Putamen (tissue), 1 donor: ENCODE measurements at places on chromosomes 3 and 15.

DNA sequence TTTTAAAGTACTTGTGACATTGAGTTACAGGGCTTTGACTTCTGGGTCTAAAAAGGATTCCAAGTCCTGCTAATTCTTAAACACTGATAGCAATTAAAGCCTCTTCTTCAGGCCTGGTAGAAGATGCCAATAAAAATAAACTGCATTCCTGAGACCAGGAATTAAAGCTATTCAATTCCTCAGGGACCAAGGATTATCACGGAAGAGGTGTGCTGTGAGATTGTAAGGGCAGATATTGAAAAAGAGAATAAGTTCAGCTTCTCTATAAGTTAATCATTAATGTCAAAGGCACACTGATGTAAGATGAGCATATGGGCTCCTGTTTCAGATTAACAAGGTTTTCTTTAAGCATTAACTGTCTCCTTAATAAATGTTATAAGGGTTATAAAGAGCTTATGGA lies 611.3 kb downstream of the SI start:
- no peak for DNase-seq

- DNase-seq = no peak
Measured at GRCh38 chr3:107496855-107497254, 25.9 kb upstream of the BBX start.

DNA sequence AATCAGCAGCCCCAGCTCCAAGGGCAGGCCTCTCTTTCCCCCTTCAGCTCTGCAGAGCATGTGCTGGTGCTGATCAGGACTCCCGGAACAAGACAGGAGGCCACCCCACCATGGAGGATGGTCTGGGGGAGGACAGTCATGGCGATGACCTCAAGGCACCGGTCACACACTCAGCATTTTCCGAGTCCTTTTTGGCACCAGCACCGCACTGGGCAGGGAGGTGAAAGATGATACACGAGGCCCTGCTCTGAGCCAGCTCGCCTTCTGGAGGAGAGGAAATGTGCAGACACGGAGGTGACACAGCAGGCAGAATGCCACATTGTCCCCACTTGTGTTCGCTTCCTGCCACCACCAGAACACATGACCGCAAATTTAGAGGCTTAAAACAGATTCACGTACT lies 61.8 kb upstream of the SEC61A1 start:
- DNase-seq = no peak

- peak; percentile 69 for DNase-seq
Measured at GRCh38 chr3:53846134-53846850, at the start of the genes CHDH and IL17RB. CHDH (minus strand) TSS chr3:53846419; CDS start chr3:53824008, 22,411 bp downstream. IL17RB (plus strand) TSS chr3:53846568; CDS start chr3:53846589, 21 bp downstream.

DNA sequence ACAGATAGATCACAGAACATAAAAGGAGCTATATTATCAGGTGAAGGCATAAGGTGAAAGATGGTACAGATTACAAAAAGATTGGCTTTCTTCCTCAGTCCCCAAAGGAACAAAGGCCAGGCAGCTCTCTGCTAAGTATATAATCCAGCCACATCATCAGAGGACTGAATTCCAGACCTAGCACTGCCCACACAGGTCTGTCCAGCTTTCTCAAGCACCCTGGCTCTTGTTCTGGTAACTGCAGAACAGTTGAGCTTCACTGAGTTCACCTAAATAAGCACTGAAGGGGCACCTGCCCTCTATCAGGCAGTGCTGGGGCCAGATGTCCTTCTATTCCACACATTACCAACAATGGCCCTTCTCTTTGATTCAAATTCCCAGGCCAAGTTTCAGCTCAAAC lies 6.3 kb downstream of the DUOXA1 start:
- DNase-seq = no peak

- DNase-seq = no peak
Measured at GRCh38 chr3:10292505-10293419, at the start of gene GHRL. GHRL (minus strand) TSS chr3:10292947; CDS start chr3:10290180, 2,767 bp downstream.

- no peak for DNase-seq
Measured at GRCh38 chr15:81813215-81813614, 232.6 kb downstream of the MEX3B start.

DNA sequence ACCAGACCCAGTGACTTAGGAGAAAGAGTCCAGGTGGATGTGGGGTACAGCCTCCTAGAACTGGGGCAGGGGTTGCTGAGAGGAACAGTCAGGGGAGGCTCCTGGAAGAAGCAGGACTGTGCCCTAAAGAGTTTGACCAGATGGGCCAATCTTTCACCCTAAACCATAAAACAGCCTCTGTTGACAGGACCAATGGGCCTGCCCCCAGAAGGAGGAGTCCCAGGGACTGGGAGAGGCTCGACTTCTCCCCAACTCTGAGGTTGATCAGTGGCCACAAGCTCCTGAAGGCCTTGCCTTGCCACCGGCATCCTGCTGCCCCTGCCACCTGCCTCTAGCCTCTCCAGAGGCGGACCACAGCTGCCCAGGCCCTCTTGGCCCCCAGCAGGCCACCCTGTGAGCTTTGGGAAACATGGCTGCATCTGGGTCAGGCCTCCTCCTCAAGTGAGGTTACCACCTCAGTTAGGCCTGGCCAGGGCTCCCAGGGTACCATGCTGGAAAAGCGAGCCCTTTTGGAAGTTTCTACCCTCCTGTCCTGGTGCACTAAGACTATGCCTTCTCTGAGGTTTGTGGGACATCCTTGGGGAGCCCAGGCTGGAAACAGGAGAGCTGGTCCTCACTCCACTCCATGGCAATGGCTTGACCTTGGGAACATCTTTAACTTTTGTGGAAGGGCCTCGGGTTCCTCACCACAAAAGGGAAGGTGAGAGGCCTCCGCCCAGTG lies 2.8 kb downstream of the VIPR1 start:
- DNase-seq = no peak

DNA sequence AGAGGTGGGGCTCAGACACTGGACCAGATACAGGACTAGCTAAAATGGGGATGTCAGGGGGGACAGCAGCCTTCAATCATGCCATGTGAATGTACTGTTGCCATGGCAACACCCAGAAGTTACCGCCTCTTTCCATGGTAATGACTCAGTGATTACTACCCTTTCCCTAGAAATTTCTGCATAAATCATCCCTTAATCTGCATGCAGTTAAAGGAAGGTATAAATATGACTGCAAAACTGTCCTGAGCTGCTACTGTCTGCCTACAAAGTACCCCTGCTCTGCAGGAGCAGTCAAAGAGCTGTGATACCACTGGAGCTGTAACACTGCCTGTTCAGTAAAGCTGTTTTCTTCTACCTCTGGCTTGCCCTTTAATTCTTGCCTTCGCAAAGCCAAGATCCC lies 168.2 kb downstream of the PEAK1 start:
- peak; percentile 23 for DNase-seq

DNA sequence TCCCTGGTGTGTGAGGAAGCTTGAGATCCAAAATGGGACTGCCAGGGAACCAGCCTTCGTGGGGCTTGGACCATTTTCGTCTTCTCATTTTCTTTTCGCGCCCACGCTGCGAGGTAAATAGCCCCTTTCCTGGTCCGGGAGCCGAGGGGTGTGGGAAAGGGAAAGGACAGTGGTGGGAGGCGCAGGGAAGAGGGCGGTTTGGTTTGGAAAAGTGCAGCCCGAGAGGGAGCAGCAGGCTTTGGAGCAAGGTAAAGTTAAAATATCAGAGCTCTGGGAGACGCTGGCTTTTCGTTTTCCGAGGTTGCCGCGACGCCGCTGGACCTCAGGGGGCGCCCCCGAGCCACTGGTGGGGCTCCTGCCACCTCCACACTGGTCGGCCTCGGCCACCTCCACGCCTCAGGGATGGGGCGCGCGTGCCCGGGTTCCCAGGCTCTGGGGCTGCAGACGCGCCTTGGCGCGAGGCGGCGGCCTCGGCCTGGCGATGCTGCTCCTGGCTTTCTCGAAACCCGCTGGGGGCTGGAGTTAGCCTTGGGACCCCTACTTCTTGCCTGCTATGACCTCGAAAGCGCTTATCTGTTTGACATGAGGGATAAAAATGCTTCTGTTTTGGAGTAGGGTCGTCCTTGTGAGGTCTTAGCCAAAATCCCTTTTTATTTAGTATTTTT lies 3.2 kb downstream of the PTPRG start:
- DNase-seq = peak; percentile 58

DNA sequence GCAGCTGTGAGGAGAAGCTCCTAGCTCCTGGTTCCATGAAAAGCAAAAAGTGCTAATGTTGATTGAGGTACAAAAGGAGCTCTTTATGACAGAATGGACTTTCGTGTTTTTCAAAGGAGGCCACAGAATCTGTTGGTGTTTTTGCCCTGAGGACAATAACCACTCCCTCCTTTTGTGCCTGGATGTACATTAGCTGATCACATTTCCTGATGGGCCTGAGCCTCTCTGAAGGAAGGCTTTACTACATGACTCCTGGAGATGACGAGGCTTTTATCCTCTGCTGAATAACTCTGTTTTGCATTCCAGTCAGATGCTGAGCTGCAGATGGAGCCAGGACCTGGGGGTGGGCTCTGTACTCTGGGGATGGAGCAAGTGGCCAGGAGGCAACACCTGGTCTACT lies 301.9 kb downstream of the CACNA2D3 start:
- no peak for DNase-seq

DNA sequence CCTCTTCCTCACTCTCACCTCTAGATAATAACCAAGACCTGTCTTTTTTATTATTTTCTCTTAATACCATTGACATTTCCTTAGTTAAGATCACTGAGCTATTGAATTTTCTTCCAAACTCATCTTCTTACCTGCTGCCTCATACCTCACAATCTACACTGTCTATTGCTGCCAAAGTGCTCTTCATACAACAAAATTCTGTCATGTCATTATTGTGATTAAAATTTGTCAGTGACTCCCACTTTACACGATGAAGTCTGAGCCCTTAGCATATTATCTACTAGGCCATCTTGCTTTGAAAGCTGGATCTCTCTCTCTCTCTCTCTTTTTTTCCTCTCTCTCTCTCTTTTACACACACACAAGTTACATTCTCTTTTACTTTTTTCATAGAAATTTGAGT lies 73.3 kb downstream of the NSUN3 start:
- DNase-seq = no peak

DNA sequence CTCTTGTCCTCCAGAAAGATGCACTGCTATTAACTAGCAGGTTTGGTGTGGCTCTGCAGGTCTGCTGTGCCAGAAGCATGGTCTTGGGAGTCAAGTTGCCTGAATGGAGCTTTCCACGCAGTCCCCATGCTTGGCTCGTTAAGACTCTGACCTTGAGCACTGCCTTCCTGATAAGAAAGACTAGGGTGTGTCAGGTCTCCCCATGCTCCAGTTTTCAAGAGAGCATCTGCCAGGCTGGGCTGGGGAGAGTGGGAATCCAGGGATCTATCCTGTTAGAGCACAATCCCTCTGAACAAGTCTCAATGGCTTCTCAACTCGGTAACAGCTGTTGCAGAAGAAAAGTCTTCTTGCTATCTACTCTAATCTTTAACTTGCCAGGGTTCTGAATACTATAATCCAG lies 98.2 kb downstream of the TJP1 start:
- no peak for DNase-seq

DNA sequence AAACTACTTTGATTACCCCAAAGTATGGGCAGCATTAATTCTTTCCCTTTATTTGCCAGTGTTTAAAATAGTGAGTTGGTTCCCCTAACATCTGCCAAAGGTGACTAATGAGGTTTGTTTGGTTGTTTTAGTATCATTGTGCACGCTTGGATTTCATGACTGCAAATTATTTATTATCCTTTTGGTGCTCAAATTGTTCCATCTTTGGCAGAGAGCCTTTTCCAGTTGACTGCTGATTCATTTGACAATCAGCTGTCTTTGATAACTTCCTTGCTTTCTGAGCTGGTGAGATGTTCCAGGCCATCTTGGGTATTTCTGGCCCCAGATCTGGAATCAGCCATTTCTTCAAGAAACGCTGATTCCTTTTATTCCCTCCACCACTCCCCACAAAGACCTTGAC lies 8.9 kb downstream of the DLEC1 start:
- DNase-seq = no peak

GRCh38 chr15:57554063-57554811 lies 37.5 kb upstream of the MYZAP start:
- DNase-seq = no peak

DNA sequence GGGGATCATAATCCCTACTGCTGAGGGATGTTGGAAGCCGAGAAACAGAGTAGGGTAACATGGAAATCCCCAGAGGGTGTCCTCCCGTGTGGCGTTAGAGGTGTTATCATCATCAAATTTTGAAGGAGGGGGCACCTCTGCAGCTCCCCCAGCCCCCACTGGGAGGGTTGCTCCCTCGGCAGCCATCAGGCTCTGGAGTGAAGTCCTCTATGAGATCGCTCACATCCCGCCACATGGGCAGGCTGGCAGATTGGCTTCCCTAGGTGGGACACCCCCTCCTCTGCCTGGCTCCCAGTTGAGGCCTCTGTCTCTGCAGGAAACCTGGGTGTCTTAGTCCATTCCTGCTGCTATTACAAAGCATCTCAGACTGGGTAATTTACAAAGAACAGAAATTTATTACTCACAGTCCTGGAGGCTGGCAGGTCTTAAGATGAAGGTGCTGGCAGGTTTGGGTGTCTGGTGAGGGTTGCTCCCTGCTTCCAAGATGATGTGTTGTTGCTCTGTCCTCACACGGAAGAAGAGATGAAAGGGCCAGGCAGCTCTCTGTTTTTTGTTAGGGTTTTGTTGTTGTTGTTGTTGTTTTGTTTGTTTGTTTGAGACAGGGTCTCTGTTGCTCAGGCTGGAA lies 120.5 kb downstream of the NUP210 start:
- no peak for DNase-seq

DNA sequence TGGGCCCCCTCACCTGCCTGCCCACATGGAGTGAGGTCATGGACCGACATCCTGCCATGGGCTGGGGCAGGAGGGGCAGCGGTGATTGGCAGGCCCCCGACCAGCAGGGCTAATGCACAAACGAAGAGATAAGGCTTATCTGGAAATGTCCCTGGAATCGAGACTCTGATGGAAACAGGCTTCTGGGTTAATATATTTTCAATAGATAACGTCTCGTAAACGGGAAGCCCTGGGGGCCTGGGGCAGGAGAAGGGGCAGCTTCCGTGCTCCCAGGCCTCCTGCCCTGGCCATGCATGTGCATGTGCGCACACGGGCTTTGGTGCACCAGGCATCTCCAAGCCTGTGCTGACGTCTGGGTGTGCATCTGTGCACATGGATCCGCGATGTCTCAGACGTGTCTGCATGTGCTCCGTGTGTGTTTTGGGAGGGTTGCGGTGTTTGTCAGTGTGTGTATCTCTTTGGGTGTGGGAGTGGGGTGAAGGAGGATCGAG lies 55.1 kb downstream of the DNAJB8 start:
- no peak for DNase-seq

- DNase-seq = peak; percentile 58
Measured at GRCh38 chr15:59247364-59247763, 40.7 kb downstream of the LDHAL6B start.
